Activated CD4-positive, alpha-beta memory T cell treated with anti-CD3 and anti-CD28 coated beads, Interleukin-2, amount 10 ng/mL, durations not matched to agents 7 days and 5 days (primary cell): ENCODE measurements at places on chromosomes 12 and 14.

DNA sequence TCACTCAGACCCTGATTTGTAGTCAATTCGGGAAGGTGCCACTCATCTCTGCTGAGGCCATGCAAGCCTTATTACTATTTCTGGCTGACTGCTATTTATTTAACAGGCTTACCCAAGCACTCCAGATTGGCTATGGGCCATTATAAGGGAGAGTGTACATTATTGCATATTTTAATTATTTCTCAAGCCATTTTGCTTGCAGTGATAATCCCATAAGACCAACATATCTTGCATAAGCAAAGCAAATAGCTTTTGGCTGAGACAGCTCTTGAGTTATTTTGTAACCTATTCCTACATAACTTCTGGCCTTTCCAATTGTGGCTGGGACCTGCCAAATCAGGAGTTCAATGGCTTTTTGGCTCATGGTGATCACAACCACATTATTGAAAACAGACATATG lies 509.6 kb upstream of the USP15 start:
- no peak for DNase-seq

DNA sequence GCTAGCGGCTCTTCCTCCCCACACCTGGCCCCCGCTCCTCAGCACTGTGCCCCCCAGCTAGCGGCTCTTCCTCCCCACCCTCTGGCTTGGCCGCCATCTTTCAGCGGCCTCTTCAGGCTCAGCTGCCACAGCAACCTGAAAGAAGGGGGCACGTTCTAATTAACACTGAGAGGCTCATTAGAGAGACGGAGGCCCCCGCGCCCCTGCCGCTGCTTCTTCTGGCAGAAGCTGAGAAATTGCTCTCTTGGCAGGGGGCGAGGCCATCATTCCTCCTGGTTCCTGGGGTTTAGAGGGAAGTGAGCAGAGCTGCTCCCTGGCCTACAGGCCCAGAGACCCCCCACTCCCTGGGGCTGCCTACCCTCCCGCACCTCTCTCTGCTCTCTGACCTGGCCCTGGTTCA lies 64.4 kb downstream of the IQSEC3 start:
- no peak for DNase-seq

DNA sequence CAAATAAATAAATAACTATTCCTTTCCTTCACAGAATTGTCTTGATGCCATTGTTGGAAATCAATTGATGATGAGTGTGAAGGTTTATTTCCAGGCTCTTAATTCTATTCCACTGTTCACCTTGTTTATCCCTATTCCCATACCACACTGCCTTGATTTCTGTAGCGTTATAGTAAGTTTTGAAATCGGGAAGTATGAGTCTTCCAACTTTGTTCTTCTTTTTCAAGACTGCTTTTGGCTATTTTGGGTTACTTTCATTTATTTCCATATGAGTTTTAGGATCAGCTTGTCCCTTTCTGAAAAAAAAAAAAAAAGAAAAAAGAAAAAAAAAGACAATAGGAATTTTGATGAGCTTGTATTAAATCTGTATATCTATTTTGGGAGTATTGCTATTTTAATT lies 9.3 kb upstream of the CDK2AP1 start:
- DNase-seq: no peak

DNA sequence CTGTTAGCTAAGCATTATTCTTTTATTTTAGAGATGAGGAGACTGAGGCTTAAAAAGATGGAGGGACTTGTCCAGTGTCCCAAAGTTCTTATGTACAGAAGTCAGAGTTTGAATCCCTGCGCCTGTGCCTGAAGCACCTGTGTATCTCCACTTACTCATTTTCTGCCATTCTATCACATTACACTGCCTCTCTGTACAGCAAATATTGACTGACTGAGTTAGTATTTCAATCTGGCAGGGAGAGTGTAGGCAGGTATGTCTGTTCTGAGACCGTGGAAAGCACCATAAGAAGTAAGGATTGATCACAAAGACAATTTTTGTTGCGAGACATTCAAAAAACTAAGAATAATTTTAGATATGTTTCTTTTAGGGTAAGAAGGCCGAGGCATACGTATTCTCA lies 162.7 kb downstream of the KITLG start:
- DNase-seq: no peak

GRCh38 chr14:92750994-92751400 lies 2.6 kb upstream of the LGMN start:
- no peak for DNase-seq

DNA sequence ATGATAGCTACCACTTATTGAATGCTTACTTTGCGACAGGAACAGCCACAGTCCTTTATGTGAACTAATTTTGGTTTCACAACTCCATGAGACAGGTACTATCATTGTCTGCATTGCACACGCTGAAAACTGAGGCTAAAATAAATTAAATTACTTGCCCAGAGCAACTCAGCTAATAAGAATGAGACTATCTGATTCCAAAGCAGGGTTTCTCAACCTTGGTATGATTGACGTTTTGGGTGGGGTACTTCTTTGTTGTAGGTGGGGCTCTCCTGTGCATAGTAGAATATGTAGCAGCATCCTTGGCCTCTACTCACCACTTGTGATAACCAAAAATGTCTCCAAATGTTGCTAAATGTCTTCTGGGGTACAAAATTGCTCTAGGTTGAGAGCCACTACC lies 9.1 kb downstream of the PHLDA1 start:
- DNase-seq: no peak

DNA sequence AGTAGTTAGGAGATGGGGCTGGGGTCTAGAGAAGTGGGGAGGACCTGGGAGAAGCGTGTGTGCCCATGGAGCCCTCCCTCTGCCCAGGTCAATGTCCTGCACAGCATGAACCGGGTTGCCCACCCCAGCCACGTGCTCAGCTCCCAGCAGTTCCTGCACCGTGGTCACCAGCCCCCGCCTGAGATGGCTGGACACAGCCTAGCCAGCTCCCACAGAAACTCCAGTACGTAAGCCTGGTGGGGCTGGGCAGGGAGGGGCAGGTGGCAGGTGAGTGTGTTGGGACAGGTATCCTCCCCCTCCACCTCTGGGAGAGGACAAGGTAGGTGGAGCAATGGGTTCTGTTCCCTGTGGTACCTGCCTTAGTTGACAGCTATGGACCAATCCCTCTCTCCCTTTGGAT lies 20.7 kb downstream of the CLSTN3 start:
- no peak for DNase-seq

DNA sequence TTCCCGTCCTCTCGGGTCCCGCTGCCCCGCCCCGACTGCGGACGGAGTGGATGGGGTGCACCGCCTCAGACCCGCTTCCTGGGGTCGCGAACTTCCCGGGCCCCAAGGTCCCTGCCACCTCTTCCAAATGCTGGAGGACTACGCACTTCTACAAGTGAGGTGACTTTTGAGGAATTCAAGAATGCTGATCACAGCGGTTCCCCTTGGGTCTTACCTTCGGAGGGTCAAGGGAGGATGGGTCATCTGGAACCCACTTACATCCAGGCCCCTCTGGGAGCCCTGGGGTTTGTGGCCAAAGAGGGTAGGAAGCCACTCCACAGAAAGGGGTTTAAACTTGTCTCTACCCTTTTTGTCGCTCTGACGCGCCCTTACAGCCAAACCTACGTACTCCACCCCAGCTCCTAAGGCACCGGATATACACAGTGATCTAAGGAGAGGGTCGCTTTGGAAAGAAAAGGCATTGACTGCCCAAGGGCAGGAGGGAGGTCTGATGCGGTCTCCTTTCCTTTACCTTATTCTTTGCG lies 532 bp upstream of the PRKD1 start:
- no peak for DNase-seq

- no peak for DNase-seq
Observed at GRCh38 chr12:2382370-2383155, 329.8 kb downstream of the CACNA1C start.

GRCh38 chr12:124743479-124744272 lies 120.0 kb downstream of the SCARB1 start:
- DNase-seq: no peak

DNA sequence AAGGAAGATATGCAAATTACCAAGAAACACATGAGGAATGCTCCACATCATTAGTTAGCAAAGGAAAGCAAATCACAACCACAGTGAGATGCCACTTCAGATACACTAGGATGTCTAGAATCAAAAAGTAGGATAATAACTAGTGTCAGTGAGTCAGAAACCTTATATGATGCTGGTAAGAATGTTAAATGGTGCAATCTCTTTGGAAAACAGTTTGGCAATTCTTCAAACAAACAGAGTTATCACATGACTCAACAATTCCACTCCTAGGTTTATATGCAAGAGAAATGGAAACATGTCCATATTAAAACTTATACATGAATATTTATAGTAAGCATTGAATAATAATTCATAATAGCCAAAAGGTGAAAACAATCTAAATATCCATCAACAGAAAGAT lies 220.9 kb downstream of the FOXG1 start:
- no peak for DNase-seq

DNA sequence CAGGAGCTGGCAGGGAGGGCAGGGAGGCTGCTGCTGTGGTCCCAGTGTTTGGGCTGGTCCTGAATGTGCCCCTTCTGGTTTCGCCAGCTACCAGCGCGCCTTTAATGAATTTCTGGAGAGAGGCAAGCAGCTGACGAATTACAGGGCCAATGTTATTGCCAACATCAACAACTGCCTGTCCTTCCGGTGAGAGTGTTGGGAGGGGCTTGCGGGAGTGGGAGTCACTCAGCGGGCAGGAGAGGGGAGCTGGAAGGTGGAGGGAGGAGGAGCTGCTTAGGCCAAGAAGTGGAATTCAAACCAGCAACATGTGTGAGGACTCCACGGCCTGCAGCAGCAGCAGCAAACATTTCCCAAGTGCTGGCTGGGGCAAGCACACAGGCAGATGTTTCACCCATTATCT lies 7.7 kb downstream of the TNFAIP2 start:
- no peak for DNase-seq

GRCh38 chr12:3315201-3315661 lies 175.8 kb upstream of the PRMT8 start:
- DNase-seq: no peak

GRCh38 chr14:58444627-58445026 lies 17.1 kb downstream of the KIAA0586 start:
- no peak for DNase-seq

DNA sequence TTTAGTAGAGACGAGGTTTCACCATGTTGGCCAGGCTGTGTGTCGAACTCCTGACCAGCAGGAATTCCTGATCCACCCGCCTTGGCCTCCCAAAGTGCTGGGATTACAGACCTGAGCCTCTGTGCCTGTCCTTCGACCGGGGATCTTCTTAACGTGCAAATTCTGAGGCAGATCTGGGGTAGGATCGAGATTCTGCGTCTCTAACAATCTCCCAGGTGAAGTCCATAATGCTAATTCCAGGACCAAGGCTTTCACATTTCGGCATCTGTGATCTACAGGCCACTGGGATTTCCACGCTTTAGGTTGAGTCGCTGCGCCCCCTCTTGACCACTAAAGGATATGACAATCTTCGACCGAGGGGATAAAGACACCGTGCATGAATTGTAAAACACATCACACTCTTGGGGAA lies 24.8 kb downstream of the FOS start:
- peak; percentile 60 for DNase-seq

- no peak for DNase-seq
Observed at GRCh38 chr12:42504049-42504448, 85.5 kb downstream of the PRICKLE1 start.

DNA sequence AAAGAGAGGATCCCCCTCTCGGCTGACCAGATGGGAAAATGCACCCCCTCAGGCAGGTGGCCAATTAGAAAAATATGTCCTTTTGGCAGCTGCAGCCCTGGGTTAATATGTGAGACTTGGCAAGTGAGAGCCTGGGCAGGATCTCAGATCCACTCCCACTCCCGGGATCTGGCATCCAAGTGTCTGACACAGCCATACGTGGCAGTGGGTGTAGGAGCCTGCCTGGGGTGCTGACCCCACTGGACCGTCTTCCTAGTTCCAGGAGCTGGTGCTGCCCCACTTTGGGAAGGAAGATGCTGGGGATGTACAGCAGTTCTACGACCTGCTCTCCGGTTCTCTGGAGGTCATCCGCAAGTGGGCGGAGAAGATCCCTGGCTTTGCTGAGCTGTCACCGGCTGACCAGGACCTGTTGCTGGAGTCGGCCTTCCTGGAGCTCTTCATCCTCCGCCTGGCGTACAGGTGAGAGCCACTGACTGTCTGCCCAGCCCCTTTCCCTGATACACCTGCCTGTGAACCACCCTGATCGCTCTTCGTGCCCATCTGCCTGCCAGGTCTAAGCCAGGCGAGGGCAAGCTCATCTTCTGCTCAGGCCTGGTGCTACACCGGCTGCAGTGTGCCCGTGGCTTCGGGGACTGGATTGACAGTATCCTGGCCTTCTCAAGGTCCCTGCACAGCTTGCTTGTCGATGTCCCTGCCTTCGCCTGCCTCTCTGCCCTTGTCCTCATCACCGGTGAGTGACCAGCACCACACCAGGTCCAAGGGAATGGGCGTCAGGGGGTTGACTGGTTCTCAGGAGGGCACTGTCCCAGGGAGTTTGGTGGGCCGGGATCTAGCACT lies 5.8 kb downstream of the NR4A1 start:
- DNase-seq: no peak

DNA sequence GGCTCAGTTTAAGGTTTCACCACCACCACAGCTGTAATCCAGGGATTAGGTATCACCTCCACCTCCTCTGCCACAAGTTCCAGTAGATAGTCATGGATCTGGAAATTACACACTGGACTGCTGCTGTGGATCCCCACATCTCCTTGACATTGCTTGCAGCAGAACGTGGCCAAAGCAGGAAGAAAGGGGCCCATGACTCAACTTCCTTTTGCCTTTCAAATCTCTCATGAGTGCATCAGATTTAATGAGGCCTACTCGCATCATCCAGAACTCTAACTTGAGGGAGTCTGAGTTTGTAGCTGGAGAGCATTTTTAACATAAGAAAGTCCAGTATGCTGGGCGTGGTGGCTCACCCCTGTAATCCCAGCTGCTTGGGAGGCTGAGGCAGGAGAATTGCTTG lies 29.2 kb upstream of the TMED10 start:
- peak; percentile 25 for DNase-seq

DNA sequence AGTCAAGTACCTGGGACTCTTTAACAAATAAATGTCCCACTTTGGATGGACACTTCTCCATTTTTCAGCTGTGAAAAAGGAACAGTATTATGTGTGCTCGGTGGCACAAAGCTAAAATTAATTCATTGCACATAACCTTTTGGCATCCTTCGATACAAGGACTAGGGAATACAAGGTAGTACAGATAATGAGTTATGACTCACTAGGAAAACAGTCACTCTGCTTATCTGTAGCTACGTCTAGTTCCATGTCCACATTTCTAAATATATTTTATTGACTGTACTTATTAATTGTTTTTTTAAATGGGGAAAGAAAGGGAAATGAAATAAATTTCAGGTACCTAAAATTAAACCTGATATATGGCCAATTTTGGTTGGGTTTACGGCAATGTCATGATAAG lies 35.2 kb upstream of the RIC8B start:
- DNase-seq: no peak

GRCh38 chr12:14741153-14741552 lies 44.8 kb upstream of the GUCY2C start:
- no peak for DNase-seq

- peak; percentile 87 for DNase-seq
Observed at GRCh38 chr12:46219877-46220655, 48.8 kb downstream of the SLC38A1 start.
